ENCODE measurements at places on chromosomes 4 and X.

DNA sequence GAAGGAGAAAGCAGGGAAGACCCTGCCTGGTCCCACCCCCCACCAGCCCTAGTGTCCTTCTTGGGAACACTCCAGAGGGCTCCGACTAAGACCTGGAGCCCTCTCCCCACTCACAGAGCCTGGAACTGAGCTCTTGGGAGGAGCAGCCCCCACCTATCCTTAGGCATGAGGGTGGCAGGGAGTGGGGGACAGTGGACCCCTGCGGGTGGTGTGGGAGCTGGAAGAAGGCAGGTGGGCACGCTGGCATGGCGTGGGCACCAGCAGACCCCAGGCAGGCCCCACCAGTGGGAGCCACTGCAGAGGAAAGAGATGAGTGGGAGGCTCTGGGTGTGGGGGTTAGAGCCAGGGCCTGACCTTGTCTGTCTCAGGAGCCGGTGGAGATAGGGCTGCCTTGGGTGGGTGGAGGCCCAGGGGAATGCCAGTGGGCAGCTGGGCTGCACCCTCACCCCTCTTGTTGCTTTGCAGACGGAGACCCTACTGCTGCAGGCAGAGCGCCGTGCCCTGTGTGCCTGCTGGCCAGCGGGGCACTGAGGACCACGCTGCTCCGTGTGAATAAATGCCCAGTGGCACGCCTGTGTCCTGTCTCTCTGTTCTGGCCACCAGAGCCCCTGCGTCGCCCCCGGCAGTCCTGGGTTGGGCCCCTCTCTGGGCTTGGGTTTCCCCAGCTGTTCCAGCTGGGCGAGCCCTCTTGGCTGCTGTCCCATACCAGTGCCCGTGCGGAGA is 15.6 kb upstream of the NAT8L start:
- DNase-seq, result no peak

DNA sequence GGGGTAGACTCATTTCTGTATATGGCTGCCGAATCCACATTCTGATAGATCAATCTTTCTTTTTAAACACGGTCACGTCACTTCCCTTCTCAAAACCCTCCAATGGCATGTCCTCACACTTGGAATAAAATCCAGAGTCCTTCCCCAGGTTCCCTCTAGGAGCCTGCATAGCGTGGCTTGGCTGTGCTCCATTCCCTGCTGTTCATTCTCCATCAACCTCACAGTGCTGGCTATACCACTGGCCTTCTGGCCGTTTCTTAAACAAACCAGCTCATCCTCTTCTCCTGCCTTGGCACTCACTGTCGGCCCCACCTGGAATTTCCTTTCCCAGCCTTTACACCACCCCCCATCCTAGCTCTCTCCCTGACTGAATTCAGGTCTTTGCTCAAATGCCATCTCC is 77.1 kb downstream of the RBM47 start:
- no peak for DNase-seq

GRCh38 chr4:23441530-23442069 is 448.2 kb downstream of the PPARGC1A start:
- no peak for DNase-seq

DNA sequence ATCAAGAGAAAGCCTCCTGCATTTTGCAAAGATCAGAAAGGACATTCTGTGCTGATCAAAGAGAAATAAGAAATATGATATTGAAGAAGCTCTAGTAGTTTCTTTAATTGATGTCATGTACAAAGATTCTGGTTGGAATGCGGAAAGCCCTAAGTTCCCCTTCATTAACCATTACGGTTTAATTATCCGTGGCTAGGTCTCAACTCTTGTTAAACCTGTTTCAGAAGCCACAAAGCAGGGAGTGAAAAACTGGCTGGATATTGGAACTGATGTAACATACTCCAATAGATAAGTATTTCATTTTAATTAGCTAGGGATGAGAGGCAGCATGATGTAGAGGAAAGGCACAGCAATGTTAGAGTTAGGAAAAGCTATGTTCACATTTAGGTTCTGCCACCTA is 55.7 kb downstream of the SPANXN3 start:
- no peak for DNase-seq

GRCh38 chr4:155505321-155505720 is 128.6 kb upstream of the MAP9 start:
- DNase-seq, result no peak

GRCh38 chrX:105822138-105823091 is at the start of gene NRK:
Gene NRK (plus strand): TSS chrX:105822539. CDS start chrX:105822846, 307 bp downstream.
- no peak for DNase-seq

DNA sequence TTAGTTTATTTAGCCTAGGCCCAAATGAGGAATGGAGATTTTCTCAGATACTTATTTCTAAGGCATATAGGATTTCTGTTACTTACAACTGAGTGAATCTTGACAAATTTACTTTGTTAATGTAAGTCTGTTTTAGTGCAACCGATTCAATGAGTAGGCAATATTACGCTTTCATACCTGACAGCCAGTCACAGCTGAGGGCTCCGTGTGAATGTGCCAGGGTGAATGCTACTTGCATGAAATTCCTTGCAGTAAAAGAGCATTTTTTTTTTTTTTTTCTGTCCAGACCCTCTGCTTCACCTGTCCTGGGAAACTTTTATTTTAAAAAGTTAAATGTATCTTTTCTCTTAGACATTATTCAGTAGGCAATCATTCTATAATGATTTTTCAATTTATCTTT is 1100.0 kb downstream of the FAT4 start:
- DNase-seq, result no peak

DNA sequence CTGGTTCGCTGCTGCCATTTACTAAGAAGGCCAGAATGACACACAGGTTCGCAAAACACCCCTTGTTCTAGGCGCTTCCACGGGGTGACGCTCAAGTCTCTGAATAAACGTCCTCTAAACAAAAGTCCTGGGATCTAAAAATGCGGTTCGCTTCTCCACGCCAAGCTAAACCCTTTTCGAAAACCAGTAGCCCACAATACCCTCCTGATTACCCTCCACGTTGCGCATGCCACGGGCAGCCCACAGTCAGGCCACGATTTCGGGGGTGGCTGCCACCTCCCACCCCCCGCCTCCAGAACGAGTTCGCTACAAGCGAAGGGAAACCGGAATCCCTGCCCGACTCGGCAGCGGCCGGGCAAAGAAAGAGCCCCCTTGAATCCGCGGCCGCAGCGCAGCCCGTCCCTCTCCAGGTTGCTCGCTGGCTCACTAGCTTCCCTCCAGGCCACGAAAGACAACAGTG is 423 bp downstream of the RPL39 start:
- DNase-seq, result peak; percentile 54

- no peak for DNase-seq
These were observed at the start of gene FGFBP1 for GRCh38 chr4:15938640-15939039. Gene FGFBP1 (minus strand): TSS chr4:15938740. CDS start chr4:15936632, 2,108 bp downstream.

- DNase-seq, result no peak
These were observed 30.5 kb upstream of the SHOX start for GRCh38 chrX:599837-600715.

- no peak for DNase-seq
These were observed 20.1 kb upstream of the TET2 start for GRCh38 chr4:105126311-105127169.

Measured in CD4-positive, alpha-beta T cell treated with Interleukin-12 subunit alpha and Interleukin-12 subunit beta, for 1 hour (primary cell).